ENCODE measurements at places on chromosomes 11 and 22.

DNA sequence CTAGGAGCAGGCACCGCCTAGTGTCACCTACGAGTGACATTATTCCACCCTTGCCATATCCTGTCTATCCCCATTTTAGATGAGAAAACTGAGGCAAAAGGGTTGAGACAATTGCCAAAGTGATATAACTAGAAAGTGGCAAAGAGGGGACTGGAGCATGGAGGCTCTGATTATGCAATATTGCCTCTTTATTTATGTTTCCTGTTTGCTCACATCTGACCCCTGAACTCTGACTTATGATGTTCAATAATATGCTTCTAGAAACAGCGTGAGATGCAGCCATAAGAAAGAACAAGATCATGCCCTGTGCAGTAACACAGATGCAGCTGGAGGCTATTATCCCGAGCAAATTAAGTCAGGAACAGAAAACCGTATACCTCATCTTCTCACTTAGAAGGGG is 7.7 kb downstream of the ELF5 start:
- no peak for DNase-seq

DNA sequence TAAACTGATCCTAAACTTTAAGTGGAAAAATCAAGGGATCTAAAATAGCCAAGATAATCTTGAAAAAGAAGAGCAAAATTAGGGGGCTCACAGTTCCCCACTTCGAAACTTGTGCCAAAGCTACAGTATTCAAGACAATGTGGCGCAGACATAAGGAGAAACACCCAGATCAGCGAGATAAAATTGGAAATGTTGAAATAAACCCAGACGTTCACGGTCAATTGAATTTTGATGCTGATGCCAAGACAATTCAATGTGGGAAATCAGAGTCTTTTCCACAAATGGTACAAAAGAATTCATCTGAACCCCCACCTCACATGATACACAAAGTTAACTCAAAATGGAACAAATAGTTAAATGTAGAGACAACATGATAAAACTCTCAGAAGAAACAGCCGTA is 601.6 kb downstream of the BRD1 start:
- no peak for DNase-seq

DNA sequence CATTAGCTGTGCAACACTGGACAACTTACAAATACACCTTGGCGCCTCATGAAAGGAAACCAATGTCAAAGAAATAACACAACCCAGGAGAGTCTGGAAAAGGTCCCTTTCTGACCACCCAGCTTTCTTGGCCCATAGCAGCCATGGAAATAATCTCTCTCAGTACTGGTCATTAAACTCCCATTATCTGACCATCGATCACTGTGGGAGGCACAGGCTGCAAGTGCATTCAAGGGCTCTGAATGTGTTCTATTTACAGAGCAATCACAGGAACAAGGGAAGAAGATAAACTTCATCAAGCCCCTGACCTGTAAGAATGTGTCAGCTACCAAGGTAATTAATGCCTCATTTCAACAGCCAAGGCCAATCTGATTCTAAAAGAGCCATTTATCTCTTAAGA is 40.1 kb downstream of the CTSC start:
- no peak for DNase-seq

DNA sequence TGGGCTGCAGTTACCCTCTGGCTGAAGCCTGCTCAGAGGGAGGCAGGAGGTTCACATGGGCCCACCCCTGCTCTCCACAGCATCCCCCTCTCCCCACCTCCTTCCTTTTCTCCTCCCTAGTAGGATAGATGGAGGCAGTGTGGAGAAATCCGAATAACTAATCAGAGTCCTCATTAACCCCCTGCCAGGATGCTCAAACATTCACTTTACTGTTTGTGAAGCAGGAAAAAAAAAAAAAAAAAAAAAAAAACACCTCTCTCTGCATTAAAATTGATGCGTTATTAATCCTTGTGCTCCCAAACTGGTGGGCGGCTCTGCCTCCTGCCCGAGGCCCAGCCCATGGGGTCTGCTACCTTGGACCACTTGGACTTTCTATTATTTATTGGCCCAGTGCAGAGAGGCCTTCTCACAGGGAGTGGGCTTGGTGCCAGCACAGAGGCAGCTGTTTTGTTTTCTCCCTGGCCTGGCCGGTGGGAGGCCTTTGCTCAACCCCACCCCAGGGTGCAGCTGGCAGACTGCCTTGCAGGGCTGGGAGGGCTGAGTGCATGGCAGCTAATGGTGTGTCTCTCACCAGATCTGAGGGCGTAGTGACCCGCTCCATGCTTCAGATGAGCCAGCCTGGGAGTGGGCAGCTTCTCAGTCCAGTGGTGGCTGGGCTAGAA is 150.7 kb downstream of the PKNOX2 start:
- no peak for DNase-seq

DNA sequence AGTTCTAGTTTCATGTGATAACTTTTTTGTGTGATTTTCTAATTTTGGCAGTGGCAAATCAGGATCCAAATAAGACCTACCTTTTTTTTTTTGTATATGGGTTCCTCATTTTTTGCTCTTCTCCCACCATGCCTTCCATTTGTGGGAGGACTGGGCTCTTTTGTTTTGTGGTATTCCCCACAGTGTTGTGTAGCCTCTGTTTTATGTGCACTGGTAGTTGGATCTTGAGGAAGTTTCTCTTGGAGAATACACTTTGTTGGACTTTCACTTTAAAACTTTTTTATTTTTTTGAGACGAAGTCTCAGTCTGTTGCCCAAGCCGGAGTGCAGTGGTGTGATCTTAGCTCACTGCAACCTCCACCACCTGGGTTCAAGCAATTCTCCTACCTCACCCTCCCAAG is 39.7 kb downstream of the PPP6R3 start:
- DNase-seq, result no peak

- DNase-seq, result no peak
Measured at GRCh38 chr11:26849036-26849435, 127.2 kb upstream of the SLC5A12 start.

GRCh38 chr11:12083380-12083779 is 27.0 kb upstream of the MICAL2 start:
- no peak for DNase-seq

- no peak for DNase-seq
Measured at GRCh38 chr11:115366826-115367225, 137.4 kb downstream of the CADM1 start.

DNA sequence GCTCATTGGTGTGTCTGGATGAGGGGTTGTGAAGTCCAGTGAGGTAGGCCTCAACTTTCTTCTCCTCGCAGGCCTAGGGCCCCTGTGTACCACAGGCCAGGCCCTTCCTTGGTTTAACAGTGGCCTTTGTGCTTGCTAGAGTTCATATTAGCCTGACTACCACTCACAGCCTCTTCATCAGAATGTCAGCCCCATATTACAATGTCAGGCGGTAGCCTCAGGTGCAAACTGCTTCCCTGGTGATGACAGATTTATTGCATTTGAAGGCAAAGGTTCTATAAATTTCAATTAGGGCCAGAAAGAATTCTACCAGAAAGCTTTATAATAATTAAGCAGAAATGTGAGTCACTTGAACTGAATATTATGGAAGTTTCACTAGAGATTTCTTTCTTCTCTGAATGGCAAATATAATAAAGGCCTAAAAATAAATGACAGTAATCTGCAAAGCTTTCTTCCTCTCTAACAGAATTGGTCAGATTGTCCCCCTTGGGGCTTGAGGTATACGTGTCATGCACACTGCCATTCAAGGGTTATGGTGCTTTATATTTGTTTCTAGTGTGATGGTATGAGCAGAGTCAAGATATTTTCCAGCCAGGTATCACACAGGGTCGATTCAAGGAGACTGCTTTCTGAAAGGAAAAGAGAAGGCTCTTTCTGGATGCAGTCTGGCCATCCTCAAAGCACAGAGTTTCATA is 210.3 kb downstream of the CWF19L2 start:
- DNase-seq, result no peak

GRCh38 chr11:9461063-9461759 is 399 bp downstream of the ZNF143 start:
- peak; percentile 67 for DNase-seq

DNA sequence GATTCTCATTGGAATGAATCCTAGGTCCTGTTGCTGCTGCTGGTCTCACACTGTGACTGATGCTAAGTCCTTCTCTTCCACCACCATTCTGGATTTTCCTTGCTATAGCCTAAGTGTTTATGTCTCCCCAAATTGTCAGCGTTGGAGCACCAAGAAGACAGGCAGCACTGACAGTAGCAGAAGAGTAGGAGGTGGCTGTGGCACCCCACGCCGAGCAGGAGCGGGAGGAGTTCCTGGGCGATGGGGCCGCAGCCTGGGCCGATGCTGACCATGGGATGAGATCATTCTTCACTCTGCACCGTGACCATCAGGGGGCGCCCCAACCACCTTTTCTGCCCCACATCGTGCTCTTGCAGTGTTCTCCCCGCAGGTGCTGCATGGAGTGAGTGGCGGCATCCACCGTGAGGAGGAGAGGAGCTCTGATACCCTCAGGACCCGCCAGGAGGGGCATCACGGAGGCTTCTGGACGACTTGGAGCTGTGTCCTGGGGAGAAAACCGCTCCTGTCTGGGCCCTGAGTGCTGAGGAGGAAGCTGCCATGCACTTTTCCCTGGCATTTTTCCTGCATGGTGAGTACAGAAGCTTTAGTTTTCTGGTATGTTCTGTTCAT is 57.0 kb downstream of the LRRC74B start:
- DNase-seq, result peak; percentile 79

GRCh38 chr11:31720671-31721365 is 90.3 kb downstream of the PAX6 start:
- no peak for DNase-seq

- DNase-seq, result no peak
Measured at GRCh38 chr22:33130473-33130872, 72.3 kb upstream of the SYN3 start.

- no peak for DNase-seq
Measured at GRCh38 chr11:108858622-108859021, 193.8 kb downstream of the DDX10 start.

DNA sequence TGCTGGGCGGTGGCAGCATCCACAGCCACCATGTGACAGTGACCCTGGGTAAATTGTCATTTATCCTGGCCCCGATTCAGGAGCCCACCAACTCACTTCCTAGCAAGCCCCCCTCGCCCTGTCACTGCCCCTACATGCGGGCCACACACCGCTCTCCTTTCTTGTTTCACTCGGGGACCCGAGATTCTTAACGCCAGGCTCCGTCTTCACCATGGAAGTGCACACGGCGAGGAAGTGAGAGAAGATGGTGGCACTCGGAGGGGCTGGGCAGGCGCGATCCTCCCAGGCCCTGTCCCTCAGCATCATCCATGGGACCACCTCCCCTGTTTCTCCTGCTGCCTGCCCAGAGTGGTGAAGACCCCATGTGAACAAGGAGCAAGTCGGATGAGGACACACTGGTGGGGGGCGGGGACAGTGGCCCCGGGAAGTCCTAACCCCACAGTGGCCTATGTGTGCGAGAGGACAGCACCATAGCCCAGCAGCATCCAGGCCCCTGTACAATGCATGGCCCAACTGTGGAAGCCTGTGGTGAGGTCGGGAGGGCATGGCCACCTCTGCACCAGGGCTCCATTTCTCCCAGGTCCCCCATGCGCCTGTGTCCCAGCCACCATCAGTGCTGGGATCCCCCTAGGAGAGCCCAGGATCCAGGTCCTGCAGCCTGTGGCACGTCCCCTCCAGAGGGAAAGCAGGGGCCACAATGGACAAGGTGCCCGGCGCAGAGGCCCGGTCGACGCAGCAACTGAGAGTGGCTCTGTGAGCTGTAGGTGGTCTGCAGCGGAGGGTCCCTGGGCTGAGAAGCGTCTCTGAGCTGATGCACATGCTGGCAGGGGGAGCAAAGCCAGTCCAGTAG is 262.8 kb downstream of the BRD1 start:
- no peak for DNase-seq

DNA sequence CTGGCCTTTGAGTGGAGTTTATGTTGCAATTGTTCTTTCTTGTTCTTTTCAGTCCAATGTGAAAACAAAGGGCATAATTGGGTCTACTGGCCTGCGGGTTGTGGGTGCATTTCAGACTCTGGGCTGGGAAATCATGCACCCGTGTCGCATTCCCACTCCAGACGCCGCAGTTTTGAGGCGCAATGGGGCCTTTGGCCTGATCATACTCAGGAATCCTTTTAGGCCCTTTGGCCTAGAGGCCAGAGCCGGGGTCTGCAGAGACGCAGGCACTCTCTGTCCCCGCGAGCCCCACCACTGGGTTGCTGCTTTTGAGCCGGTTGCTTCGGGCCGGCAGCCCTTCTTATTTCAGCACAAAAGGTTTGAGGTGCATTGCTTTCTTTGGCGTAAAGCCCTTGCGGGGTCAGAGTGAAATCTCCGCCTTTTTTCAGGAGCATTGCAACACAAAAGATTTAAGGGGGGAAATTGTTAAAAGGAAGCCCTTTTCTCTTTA is 48.4 kb upstream of the DBX1 start:
- no peak for DNase-seq

GRCh38 chr11:73787051-73787642 is 527 bp upstream of the MRPL48 start:
- DNase-seq, result no peak

- no peak for DNase-seq
Measured at GRCh38 chr11:103480421-103480820, 371.2 kb downstream of the DYNC2H1 start.

DNA sequence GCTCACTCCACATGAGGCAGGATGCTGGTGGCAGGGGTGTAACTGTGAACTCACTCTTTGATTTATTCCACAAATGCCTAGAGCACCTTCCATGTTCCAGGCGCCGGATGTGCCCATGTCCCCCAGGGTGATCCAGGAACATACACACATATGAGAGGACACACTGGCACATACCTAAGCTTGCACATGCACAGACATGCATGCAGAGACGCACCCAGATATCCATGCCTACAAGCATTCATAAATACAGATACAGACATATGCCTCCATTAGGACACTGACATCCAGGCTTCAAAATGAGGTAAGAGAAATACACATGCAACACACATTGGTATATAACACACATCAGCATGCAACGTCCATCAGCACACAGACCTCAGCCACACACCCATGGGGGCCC is 4.5 kb downstream of the OSM start:
- no peak for DNase-seq

DNA sequence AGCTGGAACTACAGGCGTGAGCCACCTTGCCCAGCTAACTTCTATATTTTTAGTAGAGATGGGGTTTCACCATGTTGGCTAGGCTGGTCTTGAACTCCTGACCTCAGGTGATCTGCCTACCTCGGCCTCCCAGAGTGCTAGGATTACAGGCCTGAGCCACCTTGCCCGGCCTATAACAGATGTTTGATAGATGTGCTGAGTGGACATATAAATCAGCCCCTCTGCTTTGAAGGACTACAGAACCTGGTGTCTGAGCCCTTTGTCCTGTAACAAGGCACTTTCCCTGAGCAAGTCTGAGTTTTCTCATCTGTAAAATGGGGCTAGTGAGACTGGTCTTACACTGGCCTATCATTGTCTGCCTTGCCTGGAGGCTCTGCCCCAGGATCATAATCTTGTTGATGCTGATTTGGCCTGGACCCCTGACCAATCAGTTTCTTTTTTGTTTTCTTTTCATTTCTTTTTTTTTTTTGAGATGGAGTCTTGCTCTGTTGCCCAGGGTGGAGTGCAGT is 7.0 kb downstream of the RIN1 start:
- no peak for DNase-seq

All from activated T-cell treated with anti-CD3 and anti-CD28 coated beads for 48 hours (primary cell).